Mucosa of gallbladder (tissue), 1 donor: ENCODE measurements at places on chromosomes 6 and 20. TPM values are rescaled to one million over a fixed set of nuclear protein-coding genes. Genes with fewer than 3 reads are reported as not detected.

Gene GNMT
- 0.52 TPM for total RNA-seq

Gene ULBP3
- total RNA-seq: 2.5 TPM

Gene CST8
- not detected for total RNA-seq

Gene TAAR2
- not detected for total RNA-seq

Gene PI3
- total RNA-seq: not detected

Gene ID4
- 7.0 TPM for total RNA-seq

Gene TLDC2
- total RNA-seq: 9.7 TPM

Gene NUS1
- 26.5 TPM for total RNA-seq

Gene TPD52L2
- total RNA-seq: 72.3 TPM

Gene TMEM244
- total RNA-seq: not detected

Gene UNC93A
- total RNA-seq: 14.3 TPM
